Thoracic aorta (tissue), 2 donors: ENCODE measurements at places on chromosomes 5 and 9.

- no peak overlapping the region for H3K4me3 ChIP-seq
- no peaks in the 10 kb centered on the region for H3K27me3 ChIP-seq
- peak overlapping the region; percentile 44 for H3K27ac ChIP-seq
- H3K36me3 ChIP-seq, result no peaks in the 10 kb centered on the region
- H3K4me1 ChIP-seq, result no peaks in the 10 kb centered on the region
Observed at GRCh38 chr9:131270171-131271015, 5.9 kb downstream of the FAM78A start.

GRCh38 chr9:133187561-133188005, 21.5 kb downstream of the OBP2B start:
- H3K36me3 ChIP-seq, result no peaks in the 10 kb centered on the region
- no peaks in the 10 kb centered on the region for H3K4me1 ChIP-seq

DNA sequence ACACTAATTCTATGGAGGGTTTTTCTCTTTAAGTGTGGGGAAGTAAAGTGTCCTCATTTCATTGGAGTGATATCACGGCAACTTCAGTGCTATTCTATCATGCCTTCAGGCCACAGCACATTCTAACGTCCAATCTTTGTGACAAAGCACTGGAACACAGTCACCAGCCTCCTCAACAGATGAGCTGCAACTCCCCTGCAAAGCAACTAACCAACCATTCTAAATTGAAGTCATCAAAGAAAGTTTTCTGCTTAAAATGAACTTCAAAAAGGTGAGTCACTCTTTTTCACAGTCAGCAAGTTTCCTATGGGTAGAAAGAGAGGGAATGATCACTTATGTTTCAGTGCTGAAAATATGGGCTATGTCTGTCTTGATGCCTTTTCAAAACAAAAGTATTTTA, 190.8 kb downstream of the ELAVL2 start:
- H3K4me3 ChIP-seq, result no peak overlapping the region
- no peak overlapping the region for H3K27ac ChIP-seq
- no peaks in the 10 kb centered on the region for H3K4me1 ChIP-seq
- DNase-seq, result no peak
- H3K36me3 ChIP-seq, result no peaks in the 10 kb centered on the region

DNA sequence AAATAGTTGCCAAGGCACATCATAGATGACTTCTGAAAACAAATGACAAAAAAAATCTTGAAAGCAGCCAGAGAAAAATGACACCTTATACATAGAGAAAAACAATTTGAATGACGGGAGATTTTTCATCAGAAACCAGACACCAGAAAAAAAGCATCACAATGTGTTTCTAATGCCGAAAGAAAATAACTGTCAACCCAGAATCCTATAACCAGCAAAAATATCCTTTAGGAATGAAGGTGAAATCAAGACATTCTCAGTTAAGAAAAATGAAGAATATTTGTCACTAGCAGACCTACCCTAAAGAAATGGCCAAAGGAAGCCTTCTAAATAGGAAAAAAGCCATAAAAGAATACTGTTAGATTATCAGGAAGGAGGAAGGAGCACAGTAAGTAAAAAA, 54.0 kb downstream of the SPTLC1 start:
- H3K4me3 ChIP-seq, result no peak overlapping the region
- H3K4me1 ChIP-seq, result no peaks in the 10 kb centered on the region
- no peaks in the 10 kb centered on the region for H3K27me3 ChIP-seq
- H3K36me3 ChIP-seq, result peaks cover 6% of the 10 kb centered on the region
- DNase-seq, result no peak
- H3K27ac ChIP-seq, result no peak overlapping the region

DNA sequence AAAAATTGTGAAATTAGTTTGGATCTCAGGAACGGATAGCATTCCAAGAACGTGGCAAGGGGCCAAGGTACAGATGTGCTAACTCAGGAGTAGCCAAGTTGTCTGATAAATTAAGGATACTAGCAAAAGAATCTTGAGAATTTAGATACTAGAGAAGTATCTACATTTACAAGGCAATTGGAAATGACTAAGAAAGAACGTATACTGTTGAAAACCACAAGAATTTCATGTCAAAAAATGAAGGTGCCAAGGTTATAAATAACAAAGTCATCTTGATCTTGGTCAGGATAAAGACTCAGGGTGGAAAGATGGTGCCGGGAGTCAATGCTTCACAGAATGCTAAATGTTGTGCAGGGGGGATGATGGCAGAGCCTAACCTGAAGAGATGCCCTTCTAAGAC, 19.2 kb downstream of the CAPSL start:
- H3K27me3 ChIP-seq, result no peaks in the 10 kb centered on the region
- no peak overlapping the region for H3K4me3 ChIP-seq
- H3K4me1 ChIP-seq, result no peaks in the 10 kb centered on the region
- no peaks in the 10 kb centered on the region for H3K36me3 ChIP-seq

DNA sequence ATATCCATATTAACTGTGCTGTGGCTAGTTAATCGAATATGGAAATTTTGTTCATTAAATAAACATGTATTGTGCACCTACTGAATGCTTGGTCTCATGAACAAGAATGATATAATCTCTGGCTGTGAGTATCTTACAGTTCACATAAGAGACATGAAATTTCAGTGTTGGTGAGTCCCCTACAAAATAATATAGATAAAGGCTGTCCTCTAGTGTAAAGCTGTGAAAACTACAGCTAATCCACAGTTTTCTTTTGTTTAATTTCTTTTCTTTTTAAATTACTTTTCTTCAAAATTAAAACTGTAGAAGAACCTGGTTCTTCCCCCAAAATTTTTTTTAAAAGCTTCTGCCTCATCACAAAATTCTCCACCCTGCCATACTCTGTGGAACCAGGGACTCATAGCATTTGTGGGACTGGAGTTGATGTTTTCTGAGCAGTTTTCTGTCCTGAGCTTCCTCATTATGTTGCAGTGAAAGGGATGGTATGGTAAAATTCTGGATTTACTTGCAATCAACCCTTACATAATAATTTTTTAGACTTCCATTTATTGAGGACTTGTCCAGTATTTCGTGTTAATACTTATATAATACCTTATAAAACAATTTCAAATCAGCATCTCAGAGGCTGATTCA, 135.0 kb downstream of the STK32A start:
- H3K4me1 ChIP-seq, result peaks cover 7% of the 10 kb centered on the region
- H3K27ac ChIP-seq, result peak overlapping the region; percentile 10
- H3K36me3 ChIP-seq, result no peaks in the 10 kb centered on the region
- H3K4me3 ChIP-seq, result peak overlapping the region; percentile 32
- no peaks in the 10 kb centered on the region for H3K27me3 ChIP-seq

DNA sequence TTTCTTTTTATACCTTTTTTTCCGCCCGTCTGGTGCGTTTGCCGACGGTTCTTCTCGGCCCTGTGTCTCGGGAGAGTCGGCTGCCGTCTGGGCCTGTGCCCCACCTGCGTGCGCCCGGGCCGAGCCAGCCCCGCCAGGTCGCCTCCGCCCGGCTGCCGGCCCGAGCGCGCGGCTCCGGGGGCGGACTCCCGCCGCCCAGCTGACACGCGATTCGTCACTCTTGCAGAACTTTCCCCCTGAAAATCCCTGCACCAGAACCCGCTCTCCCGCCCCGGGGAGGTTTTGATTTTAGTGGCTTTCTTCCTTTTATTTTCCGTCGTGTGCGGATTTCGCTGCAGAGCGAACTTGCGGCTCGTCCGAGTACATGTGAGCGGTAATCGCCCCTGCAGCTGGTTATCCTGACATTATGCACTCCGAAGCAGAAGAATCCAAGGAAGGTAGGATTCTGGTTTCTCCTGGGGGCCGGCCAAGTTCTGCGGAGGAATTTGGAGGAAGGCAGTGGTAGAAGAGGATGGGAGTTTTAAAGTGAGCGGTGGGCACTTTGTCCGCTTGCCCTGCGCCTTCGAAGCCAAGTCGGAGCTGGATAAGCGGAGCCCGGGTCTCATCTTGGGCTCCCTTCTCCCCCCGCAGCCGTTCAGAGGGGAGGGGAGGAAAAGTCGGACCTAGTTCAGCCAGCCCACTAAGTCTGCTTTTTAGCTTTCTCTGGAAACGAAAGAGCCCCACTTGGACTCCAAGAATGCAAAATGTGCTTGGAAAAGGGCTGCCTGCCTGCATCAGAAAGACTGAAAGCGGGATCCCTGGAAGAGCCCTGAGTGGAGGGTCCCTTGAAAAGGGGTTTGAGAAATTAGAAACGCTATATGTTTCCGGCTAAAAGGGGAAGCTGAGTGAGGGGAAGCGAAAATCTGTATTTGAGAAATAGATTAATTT, at the start of gene TNFAIP8:
TSS of gene TNFAIP8 (plus strand) at position 335 of the 927 bp plus-strand sequence. CDS start at position 407, 72 bp downstream.
- H3K4me3 ChIP-seq, result peak within 1 kb of the TSS; percentile 95
- H3K36me3 ChIP-seq, result no peaks in the 10 kb centered on the region
- DNase-seq, result no peak
- H3K4me1 ChIP-seq, result peaks cover 30% of the 10 kb centered on the region

- no peaks in the 10 kb centered on the region for H3K4me1 ChIP-seq
- H3K36me3 ChIP-seq, result no peaks in the 10 kb centered on the region
- H3K4me3 ChIP-seq, result no peak overlapping the region
- H3K27me3 ChIP-seq, result no peaks in the 10 kb centered on the region
- DNase-seq, result no peak
Observed at GRCh38 chr5:14595189-14595588, 13.6 kb downstream of the OTULINL start.

DNA sequence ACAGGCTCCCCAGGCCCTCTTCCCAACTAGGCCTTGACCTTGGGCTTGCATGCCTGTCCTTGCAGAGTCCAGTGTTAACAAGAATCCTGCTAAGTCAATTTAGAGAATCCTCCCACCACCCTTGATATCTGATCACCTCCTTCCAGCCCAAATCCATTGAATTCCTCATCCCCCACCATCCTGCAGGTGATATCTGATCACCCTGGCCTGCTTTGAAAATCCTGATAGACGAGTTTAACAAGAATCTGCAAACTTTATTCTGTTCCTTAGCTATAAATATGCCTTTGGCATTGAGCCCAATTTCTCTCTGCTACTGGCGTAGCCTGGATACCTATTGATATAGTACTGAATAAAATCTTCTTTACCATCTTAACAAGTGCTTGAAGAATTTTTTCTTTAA, 125.5 kb downstream of the DIRAS2 start:
- no peak overlapping the region for H3K27ac ChIP-seq
- no peaks in the 10 kb centered on the region for H3K27me3 ChIP-seq
- H3K4me1 ChIP-seq, result no peaks in the 10 kb centered on the region
- H3K4me3 ChIP-seq, result no peak overlapping the region
- H3K36me3 ChIP-seq, result no peaks in the 10 kb centered on the region

- peak overlapping the region; percentile 30 for H3K4me3 ChIP-seq
- no peak for DNase-seq
- H3K27ac ChIP-seq, result no peak overlapping the region
- peaks cover 6% of the 10 kb centered on the region for H3K4me1 ChIP-seq
Observed at GRCh38 chr5:39501397-39501796, 76.6 kb upstream of the DAB2 start.

DNA sequence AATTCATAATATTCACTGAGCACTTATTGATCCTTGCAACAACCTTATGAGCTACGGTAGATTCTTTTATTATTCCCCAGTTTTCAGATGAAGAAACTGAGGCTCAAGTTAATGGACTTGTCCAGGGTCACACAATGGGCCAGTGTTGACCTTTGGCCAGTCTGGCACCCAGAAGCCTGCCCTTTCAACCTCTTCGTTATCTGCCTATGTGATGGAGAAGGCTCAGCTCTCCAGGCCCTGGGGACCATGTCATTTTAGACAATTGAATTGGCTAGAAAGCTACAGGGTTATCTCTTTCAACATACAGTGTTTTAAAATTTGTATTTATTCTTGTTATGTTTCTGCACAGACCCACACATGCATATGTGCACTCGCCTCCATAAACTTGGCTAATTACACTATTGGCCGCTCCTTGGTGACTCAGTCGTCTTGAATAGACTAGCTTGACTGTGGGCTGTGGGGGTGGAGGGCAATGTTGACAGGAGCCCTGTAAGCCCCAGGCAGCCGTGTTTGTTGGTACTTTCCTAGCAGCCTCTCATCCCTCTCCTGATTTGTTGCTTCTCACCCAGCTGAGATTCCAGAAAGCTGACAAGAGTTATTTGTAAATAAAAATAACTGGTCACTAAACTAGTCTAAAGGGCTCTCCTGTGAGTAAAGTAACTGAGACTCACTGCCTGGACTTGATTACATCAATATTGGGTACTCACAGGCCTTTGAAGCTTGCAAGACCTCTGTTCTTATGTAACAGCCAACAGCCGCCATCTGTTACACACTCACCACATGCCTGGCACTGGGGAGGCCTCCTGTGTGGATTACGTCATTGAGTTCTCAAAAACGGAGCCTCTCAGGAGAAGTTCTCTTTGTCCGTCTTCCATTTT, 8.5 kb upstream of the ANGPTL2 start:
- peaks cover 35% of the 10 kb centered on the region for H3K4me1 ChIP-seq
- H3K36me3 ChIP-seq, result no peaks in the 10 kb centered on the region
- DNase-seq, result no peak
- no peaks in the 10 kb centered on the region for H3K27me3 ChIP-seq
- peak overlapping the region; percentile 90 for H3K27ac ChIP-seq

- no peak for DNase-seq
- H3K27ac ChIP-seq, result no peak overlapping the region
- H3K27me3 ChIP-seq, result no peaks in the 10 kb centered on the region
- no peaks in the 10 kb centered on the region for H3K36me3 ChIP-seq
- H3K4me3 ChIP-seq, result no peak overlapping the region
Observed at GRCh38 chr5:143032581-143032836, 262.3 kb downstream of the ARHGAP26 start.

GRCh38 chr9:69470186-69470977, 145.4 kb downstream of the ENTREP1 start:
- H3K4me3 ChIP-seq, result no peak overlapping the region
- H3K27ac ChIP-seq, result no peak overlapping the region
- no peak for DNase-seq
- no peaks in the 10 kb centered on the region for H3K36me3 ChIP-seq

- DNase-seq, result no peak
- no peaks in the 10 kb centered on the region for H3K27me3 ChIP-seq
- no peak overlapping the region for H3K27ac ChIP-seq
- no peaks in the 10 kb centered on the region for H3K4me1 ChIP-seq
Observed at GRCh38 chr9:88313364-88314220, 74.7 kb upstream of the SPIN1 start.

- no peak for DNase-seq
- H3K27me3 ChIP-seq, result no peaks in the 10 kb centered on the region
- peak overlapping the region; percentile 10 for H3K4me3 ChIP-seq
- peaks cover 28% of the 10 kb centered on the region for H3K4me1 ChIP-seq
- peak overlapping the region; percentile 92 for H3K27ac ChIP-seq
Observed at GRCh38 chr9:110742741-110743371, 74.3 kb downstream of the MUSK start.

DNA sequence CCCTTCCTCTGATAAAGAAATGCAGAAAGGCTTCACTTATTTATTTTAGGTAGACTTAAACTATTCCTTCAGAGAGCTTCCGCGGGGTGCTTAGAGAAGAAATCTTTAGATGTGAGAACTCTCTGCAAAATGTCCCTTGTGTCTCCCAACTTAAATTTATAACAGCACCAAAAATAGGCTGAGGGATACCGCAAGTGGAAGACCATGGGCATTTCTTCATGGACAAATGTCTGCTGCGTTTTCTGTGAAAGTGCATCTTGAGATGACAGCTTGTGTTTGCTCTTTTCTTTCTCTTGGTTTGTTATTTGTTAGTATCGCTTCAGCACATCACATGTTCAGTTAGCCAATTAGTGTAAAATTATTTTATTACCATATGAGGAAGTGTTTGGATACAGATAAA, 15.3 kb upstream of the GRIN3A start:
- no peak overlapping the region for H3K4me3 ChIP-seq
- no peak overlapping the region for H3K27ac ChIP-seq
- peaks cover 5% of the 10 kb centered on the region for H3K4me1 ChIP-seq
